ENCODE measurements at places on chromosomes 5 and 9.
A peak's percentile ranks its signal among the peaks of the same experiment; 100 is the strongest.

DNA sequence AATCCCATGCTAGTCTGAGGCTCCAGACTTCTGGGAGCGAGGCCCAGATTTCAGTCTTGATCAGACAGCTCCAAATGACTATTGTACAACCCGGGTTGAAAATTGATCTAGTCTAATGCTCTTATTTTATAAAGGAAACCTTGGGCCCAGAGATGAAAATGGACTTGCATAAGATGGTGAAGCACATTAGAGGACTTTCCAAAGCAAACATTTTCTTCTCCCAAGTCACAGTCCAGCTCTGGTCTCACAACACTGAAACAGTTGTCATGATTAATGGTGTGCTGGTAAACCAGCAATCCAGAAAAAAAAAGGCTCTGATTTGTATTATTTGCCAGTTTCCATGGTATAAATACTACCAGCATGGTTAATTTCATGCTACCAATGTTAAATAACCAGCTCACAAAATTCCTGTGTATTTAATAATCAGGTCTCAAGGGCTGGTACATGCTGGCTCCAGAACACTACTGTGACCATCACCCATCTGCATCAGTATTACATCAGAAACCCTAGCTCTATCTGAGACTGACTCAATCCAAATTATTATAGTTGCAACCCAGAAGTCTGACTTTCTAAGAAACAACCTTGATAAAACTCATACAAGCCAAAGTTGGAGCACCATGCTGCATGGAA, 32.5 kb upstream of the ABLIM3 start:
- DNase-seq: no peak

DNA sequence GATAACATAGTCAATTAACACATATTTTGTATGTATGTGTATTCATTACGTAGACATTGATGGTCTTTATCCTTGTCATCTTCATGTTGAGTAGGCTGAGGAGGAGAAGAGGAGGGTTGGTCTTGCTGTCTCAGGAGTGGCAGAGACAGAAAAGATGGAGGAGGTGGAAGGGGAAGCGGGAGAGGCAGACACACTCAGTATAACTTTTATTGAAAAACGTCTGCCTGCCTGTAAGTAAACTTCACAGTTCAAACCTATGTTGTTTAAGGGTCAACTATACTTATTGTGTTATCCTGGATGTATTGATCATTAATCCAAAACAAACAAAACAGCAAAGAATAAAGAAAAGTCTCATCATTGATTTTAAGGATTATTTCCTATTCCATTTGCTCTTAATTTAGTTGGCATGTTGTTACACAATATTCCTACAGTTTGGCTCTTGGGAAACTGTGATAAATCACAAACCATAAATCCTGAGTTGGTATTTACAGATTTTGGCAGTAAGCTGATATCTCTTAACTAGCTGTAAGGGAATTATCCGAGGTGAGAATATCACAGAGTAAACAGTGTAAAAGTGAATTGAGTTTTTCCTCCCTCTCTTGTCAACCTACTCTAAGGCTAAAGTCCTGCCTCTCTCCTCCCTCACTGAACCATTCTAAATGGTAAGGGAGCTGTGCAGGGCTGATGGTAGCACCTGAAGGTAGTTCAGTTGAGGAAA, 487.2 kb downstream of the SPATA31D1 start:
- no peak for DNase-seq

DNA sequence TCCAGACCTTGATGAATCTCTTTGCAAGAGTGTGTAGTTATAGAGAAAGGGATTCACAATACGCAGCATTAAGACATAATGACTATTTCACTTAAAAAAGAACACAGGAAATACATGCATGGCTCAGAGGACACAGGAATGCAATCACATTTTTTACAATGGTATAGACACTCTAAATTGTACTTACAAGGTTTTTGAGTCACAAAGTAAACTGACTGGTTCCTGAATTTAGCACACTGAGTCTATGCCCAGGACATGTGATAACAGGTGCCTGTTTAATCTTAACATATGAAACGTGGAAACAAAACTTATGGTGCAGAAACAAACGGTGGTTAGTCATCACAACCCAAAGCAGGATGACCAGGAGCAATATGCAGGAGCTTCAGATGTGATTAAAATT, 6.7 kb downstream of the EPB41L4A start:
- DNase-seq: no peak

- no peak for DNase-seq
These were observed 27.4 kb upstream of the TMC1 start for GRCh38 chr9:72494051-72494450.

- no peak for DNase-seq
These were observed at the start of gene LCP2 for GRCh38 chr5:170297589-170298462. Gene LCP2 (minus strand): TSS chr5:170297777. CDS start chr5:170297611, 166 bp downstream.

- DNase-seq: no peak
These were observed 25.4 kb upstream of the ZSWIM6 start for GRCh38 chr5:61306531-61307131.

DNA sequence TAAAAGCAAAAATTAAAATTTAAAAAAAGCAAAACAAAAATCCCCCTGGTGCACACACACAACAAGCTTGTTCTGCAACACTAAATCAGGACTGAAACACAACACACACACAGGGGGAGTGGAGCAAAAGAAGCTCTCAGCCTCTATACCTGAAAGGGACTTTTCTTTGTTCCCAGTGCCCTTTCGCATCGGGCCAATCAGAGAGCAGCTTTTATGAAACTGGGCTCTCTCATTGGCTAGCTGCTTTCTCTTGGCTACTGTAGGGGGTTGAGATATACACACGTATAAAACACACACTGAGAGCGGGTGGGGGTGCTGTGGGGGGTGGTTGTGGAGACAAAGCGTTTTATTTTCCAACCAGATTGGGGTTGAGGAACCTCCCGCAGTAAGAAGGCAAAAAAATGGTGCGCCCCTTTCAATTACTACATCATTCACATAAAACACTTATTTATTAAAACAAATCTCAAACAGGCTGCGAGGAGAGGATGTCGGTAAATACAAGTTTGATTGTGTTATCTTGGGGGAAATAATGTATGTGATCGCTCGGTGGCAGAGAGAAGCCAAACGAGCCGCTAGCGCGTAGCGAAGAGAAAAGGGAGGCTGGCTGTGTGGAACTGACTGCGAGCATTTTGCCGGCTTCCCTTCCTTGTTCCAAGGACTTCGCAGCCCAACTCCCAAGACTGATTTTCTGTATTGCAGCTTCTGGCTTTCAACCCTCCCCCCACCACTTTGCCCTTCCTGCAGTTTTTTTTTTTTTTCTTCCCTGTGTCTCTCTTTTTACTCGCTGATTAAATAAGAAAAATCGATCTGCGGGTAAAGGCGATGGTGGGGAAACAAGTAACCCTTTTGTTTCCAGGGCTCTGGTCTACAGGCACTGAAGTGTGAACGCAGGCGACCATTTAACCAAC, 2.5 kb upstream of the ZNF608 start:
- peak; percentile 95 for DNase-seq

GRCh38 chr5:155700333-155700732, 626.6 kb upstream of the SGCD start:
- DNase-seq: no peak

DNA sequence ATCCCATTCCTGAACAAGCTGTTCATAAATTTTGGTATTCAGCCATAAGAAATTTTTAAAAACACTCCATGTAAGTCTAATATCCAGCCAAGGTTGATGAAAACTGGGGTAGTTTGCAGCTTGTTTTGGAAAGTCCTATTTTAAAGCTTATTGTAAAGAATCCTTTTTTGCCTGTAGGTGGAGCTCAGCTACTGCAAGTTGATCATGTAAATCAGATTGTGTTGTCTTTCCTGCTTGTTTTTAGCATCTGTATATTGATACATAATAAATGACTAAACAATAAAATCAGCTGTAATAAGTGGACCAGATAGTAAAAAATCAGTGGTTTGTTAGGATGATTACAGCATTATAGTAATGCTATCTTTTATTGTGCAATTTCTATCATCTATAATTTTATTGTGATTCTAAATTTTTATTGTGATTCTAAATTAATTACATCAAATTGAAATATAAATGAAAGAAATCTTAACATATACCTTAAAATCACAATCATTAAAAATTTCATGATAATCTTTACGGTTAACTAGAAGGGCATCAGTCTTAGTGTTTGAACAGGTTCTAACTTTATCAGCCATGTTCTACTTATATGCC, 42.4 kb downstream of the CWC27 start:
- DNase-seq: peak; percentile 7

- no peak for DNase-seq
These were observed 160.2 kb downstream of the MACROH2A1 start for GRCh38 chr5:135238622-135239452.

DNA sequence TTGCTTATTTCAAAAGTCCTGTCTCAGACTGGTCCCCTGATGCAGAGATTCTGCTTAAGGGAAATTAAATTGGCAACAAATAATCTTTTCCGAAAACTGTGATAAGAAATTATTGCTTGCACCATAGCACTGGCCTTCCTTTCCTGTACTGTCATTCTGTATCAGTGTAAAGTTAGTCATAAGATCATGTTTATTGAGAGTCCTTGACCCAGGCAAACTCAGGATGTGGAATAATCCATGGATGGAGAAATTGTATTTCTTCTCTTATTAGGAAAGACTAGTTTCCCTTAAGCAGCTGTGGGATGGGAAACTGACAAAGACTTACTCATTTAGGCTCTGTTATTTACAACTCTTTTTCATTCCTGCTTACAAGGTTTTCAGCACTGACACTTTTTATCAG, 83.0 kb upstream of the RANBP6 start:
- DNase-seq: no peak

DNA sequence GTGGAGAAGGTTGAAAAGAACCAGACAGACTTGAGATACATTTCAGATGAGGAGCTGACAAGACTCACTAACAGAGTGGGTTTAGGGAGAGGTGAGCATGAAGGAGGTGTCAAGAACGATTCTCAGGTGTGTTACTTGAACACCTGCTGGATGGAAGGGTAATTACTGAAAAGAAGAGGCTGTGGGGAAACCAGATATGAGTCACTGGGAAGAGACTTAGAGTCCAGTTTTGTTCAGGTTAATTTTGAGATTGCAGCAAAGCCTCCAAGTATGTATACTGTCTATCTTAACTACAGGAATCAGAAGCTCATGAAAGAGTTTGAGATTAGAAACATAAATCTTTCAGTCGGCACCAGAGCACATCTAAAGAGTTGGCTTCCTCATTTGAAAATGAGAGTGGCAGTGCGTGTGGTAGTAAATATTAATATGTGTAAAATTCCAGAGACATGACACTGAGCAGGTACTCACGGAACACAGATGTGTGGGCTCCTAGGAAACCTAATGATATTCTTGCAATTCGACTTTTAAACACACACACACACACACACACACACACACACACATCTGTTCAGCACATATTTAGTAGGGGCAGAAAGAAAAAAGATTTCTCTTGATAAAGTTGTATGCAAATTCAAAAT, 197.1 kb downstream of the CDH18 start:
- DNase-seq: no peak

DNA sequence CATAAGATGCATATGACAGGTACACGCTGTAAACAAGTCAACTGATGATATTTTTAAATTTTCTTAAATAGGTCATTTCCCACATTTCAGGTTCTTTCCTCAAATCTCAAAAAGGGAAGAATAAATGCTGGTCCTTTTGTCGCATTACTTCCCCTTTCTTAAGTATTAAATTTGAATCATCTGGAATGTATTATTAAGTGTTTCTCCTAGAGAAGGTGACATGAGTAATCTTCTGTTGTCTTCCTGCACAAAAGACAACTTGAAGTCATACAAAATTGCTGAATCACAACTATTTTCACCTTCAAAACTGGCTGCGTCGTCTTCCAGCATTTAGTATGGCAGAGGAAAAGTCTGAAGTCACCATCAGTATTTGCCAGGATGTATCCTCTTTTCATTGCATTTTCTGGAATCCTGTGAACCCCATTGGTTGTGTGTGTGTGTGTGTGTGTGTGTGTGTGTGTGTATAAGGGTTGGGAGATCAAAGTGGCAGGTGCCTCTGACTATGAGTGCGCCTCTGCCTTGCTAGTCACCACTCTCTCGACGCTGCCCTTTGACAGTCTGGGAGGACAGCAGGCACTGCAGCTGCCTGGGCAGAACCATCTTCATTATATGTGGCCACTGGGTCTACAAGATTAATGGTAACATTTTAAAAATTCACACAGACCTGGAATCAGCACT, 86.9 kb downstream of the MVB12B start:
- DNase-seq: peak; percentile 45

- no peak for DNase-seq
These were observed 25.5 kb downstream of the TMEM245 start for GRCh38 chr9:109094268-109094667.
